ENCODE measurements at places on chromosomes 2 and 18.

GRCh38 chr2:36823862-36824261 is 127.4 kb downstream of the VIT start:
- DNase-seq = no peak

DNA sequence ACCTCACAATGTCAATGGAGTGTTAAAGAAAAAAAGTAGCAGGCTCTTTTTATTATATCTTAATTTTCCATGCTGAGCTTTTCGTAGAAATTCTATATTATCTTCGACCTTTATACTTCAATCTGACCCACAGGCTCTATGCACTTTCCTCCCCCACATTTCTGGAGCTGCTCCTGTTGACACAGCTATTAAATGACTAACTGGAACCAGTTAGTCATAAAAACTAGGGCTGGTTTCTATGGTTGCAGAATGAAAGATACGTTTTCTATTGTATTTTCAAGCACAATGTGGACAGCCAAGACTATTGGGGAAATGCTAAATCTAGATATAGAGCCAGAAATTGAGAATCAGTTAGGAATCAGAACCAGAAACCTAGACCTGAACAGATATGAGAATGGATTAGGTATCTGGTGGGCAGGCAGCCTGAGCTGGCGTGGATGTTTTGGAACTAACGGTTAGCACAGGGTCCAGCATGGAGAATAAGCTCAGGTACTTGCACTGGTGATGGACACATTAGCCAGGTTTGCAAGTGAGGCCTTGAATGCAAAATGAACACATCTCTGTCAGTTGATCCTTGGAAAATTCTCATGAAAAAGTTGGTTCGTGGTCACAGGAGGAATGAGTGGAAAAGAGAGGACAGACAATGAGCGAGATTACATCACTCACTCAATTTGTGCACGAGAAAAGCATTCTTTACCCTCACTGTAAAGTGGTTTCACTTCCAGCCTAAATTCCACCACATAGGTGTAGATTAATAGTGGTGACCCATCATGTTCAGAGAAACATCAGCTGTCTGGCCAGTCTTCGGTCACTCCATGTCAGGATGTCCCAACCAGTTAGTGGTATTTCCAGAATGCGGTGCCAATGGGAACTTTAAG is 144.6 kb upstream of the EPHA4 start:
- no peak for DNase-seq

DNA sequence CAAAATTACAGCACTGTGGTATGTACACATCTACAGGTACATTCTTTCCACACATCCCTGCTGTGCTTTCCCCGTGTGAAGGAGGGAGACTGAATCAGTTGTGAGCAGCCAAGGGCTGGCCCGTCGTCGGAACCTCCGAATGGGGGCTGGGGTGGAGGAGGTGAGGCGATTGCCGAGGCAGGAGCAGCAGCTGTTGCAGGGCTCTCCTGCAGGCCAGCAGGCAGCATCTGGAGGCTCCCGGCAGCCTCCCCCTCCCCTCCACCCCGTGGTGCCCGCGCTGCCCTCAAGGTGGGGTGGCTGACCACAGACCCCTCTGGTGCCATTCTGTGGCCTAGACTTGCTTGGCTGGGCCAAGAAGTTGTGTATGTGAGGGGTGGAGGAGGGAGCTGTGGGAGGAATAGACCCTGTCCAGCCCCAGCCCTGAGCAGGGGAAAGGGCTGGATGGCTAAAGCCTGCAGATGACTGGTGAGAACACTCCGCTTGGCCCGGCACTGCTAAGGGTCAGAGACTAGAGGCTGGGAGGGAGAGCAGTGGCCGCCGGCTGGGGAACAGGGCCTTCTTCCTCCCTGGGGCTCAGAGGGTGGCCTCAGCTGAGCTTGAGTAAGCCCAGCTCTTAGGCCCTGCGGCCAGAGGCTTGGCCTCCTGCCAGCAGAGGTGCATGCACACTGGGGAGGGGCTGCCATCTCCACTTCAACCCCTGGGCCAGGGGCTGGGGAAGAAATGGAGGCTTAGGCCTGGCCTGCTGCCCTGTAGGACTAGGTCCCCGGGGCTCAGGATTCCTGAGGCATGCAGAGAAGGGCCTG is 7.6 kb downstream of the STAMBP start:
- DNase-seq = no peak

- DNase-seq = peak; percentile 28
These were observed 1.2 kb downstream of the RAPH1 start for GRCh38 chr2:203533676-203534591.

- no peak for DNase-seq
These were observed 13.4 kb downstream of the FMNL2 start for GRCh38 chr2:152348388-152348787.

DNA sequence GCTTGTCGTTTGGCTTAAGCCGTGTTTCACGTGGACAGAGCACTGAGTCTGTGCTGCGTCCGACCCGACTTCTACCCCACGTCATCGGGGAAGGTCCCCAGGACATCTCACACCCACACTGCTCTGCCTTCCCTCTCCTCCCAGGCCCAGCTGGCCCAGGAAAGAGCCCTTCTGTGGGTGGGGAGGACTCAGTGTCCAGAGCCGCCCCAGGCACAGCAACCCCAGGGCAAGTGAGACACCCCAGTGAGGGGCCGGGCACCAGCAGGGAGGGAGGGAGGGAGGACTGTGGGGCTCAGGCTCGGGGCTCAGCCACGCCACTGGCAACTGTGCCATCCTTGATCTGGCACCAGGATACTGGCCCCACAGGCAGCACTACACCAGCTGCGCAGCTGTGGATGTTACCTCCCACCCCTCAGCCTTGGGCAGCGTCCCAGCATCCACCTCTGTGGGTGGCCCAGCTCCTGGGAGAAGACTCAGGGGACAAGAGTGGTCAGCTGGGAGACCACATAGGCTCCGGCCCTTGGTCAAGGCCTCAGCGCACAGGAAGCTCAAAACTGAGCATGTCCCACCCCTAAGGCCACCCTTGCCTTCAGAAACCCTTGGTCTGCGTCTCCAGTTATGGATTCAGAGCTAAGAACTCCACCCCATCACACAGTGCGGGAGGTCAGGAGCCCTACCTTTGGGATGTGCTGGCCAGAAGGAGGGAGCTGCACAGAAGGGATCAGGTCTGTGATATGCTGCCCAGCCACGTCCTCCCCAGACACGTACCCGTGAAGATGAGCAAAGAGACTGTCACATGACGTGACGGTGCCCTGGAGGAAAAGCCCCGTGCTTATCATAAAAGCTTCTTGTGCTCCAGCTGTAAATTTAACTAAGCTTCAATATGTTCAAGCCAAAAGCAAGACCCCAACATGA is 11.7 kb downstream of the PASK start:
- no peak for DNase-seq

DNA sequence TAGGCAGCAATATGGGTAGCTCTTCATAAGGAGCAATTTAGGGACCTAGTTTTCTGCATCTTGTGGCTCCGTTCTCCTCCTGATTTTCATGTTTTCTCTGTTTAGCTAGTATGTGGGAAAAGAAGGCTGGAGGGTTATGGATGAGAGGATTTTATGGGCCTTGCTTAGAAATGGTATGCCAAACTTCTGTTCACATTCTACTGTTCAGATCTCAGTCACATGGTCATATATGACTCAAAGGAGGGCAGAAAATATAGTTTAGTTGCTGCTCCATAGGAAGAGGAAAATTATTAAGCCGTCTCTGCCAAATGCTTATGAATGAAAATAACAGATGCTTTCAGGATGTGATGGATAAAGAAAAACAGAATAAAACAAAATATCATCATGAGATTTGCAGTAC is 361.8 kb upstream of the CWC22 start:
- DNase-seq = no peak

- no peak for DNase-seq
These were observed 85.8 kb downstream of the PTGR3 start for GRCh38 chr18:75123113-75123512.

GRCh38 chr2:128750328-128751165 is 431.9 kb upstream of the HS6ST1 start:
- no peak for DNase-seq

GRCh38 chr18:35028536-35028935 is 12.7 kb upstream of the MAPRE2 start:
- DNase-seq = no peak

DNA sequence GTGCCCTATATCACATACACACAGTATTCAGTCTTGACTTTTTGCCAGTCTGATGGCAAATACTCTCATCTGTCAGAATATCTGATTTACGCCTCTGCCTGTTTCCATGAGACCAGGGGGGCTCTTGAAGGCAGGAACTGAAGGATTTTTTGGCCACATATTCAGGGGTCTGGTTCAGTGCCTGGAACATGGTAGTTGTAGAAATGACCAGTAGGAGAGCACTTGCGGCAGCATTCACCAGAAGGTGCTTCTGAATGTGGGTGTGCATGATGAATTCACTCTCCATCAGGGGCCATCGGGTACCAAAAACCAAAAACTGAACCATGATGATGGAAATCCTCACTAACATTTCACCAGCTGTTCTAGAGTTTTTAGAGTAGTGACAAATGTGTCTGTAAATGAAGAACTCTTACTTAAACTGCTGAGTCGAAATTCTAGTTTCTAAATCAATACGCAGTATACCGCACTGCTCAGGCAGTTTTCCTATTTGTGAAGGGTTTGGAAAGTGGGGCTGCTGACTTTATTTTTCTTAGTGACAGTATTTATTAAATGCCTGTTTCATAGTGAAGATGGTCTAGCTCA is 54.6 kb downstream of the MERTK start:
- no peak for DNase-seq
